Thoracic aorta (tissue), 2 donors: ENCODE measurements at places on chromosomes 6 and 20. TPM values are rescaled to one million over a fixed set of nuclear protein-coding genes. Genes with fewer than 3 reads are reported as not detected.

CTSA gene
- 109 TPM for total RNA-seq

- no peak for DNase-seq
Measured at GRCh38 chr6:5174244-5174643, 86.5 kb downstream of the LYRM4 start.

DNA sequence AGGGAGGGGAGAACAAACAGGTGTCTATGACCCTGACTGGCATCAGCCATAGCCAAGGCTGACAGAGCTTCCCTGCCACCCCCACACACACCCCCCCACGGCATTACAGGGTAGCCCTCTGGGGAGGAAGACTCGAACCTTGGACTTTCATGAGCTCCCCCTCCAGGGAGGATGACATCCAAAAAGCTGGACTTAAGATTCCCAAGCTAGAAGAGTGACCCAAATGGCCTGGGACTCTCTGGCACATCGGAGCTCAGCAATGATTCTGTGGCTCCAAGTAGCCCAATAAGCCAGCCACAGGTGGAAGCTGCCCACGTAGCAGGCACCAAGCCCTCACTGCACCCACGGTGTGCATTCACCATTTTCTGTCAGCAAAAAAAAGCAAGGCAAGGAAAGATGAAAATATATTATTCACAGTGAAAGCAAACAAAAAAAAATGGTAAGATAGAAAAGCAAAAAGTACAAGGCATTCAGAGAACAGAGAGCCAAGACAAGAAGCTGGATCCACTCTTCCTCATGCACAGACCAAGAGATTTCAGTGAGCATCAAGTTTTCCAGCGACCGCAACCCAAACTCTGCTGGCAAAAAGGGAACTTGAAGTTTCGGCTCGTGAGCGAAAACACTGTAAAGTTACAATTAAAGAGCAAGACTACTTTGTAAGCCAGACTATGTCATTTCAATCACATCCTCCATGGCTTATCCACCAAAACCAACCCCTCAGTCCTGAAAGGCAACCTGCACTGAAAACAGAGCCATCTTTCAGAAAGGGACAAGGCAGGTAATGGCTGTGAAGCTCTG is 10.9 kb downstream of the JAG1 start:
- no peak for DNase-seq

GMDS gene
- 87.9 TPM for total RNA-seq

DNA sequence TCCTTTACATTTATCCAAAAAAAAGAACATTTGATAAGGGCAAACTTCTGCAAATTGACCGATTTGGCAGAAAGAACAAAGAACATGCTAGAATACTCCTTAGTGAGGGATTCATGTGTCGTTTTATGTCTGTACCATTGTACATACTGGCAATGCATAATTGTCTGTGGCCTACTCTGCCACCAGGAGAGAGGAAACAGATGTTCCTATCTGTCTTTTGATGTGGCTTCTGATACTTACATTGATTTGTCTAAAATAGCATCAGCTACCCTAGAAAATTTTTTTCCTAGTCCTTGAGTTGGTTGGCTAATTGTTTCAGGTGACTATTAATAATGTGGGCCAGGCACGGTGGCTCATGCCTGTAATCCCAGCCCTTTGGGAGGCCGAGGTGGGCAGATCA is 654.1 kb downstream of the KIF16B start:
- DNase-seq: no peak

DNA sequence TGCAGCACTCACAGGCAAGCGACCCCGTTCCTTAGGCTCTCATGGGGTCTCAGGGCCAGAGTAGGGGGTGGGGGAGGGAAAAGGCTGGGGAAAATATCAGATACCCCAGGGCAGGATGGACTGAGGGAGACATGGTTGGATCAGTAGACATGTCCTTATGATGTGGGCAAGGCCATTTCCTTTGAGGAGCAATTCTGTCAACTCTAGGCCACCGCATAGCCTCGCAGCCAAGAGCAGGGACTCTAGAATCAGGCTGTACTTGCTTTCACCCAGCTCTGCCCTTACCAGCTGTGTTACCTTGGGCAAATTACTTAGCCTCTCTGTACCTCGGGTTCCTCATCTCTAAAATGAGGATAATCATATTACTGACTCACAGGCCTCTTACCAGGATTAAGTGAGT is 2.2 kb upstream of the MAPK13 start:
- no peak for DNase-seq

DNA sequence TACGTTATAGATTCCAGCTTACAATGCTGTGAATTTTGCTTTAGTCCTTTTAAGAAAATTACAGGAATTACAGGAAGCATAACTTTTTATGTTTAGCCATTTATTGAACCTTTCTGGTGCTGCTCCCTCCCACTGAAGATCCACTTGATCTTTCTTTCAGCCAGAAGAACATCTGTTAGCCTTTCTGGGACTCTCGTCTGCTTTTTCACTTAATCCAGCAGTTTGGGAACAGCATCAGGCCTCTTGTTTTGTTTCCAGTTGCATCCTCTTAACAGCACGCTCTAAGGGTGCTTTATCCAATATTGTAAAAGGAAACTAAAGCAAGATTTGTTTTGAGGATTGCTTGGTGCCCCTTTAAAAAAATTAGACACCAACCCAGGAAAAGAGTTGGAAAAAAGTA is 10.3 kb upstream of the CYP24A1 start:
- DNase-seq: no peak

CABLES2 gene
- 9.2 TPM for total RNA-seq

GRCh38 chr6:747921-748320 is 55.0 kb upstream of the EXOC2 start:
- no peak for DNase-seq

PDYN gene
- not detected for total RNA-seq
